ENCODE measurements at places on chromosomes 11 and 22. TPM values are rescaled to one million over a fixed set of nuclear protein-coding genes. Genes with fewer than 3 reads are reported as not detected.

The TEX54 gene
- total RNA-seq = not detected

The PANX3 gene
- total RNA-seq = not detected

The PGR gene
- total RNA-seq = under 0.01 TPM

The SLC22A25 gene
- not detected for total RNA-seq

The PAX6 gene
- 0.13 TPM for total RNA-seq

The CYB5R2 gene
- 1.9 TPM for total RNA-seq

The PATE4 gene
- under 0.01 TPM for total RNA-seq

The NRGN gene
- 0.81 TPM for total RNA-seq

The MYO7A gene
- total RNA-seq = 3.7 TPM

The RFPL3 gene
- total RNA-seq = not detected

The PRDM11 gene
- 11.0 TPM for total RNA-seq

The SLC7A4 gene
- not detected for total RNA-seq

The MMP8 gene
- total RNA-seq = not detected

The OR6T1 gene
- not detected for total RNA-seq

The NLRP10 gene
- total RNA-seq = 0.06 TPM

The TCN2 gene
- 25.6 TPM for total RNA-seq

The NXF1 gene
- total RNA-seq = 50.6 TPM
